Astrocyte (in vitro differentiated cells and primary cell): ENCODE measurements at places on chromosomes 5 and 9.

DNA sequence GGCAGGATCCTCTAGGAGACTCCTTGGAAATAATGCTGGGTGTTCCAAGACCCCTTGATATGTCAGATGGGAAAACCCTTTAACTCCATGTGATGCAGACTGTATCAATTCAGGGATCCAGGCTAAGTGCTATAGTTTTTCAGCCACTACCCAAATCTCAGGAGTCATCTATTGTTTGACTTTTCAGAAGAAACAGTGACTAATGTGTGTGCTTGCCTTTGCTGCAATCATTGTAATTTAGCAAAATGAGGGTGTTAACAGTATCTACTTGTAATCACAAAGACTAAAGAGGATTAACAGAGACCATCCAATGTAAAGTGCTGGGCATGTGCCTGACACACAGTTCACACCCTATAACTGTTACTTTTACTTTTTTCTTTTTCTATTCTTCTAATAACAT is 309.6 kb upstream of the RFX3 start:
- no peak overlapping the region for H3K27ac ChIP-seq
- no peaks in the 10 kb centered on the region for H3K36me3 ChIP-seq
- no peaks in the 10 kb centered on the region for H3K27me3 ChIP-seq
- H3K4me3 ChIP-seq, result no peak overlapping the region
- no peaks in the 10 kb centered on the region for H3K4me1 ChIP-seq

- no peak overlapping the region for H3K4me3 ChIP-seq
- H3K27ac ChIP-seq, result no peak overlapping the region
- H3K4me1 ChIP-seq, result no peaks in the 10 kb centered on the region
- no peaks in the 10 kb centered on the region for H3K27me3 ChIP-seq
- H3K36me3 ChIP-seq, result no peaks in the 10 kb centered on the region
Observed at GRCh38 chr5:33184367-33184766, 256.4 kb upstream of the TARS1 start.

DNA sequence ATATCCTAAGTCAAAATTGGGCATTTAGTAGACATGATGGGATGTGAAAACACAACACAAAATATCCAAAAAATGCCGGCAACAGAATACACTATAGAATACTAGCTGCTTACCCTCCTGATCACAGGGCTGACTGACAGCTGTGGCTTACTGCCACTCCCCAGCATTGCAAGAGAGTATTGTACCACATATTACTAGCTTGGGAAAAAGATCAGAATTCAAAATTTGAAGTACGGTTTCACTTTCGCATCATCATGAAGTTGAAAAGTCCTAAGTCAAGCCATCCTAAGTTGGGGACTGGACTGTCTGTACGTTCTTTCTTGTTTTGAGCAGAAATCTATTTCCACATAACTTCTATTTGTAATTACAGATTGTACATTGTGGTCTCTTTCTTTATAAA is 851.4 kb downstream of the MAT2B start:
- H3K27me3 ChIP-seq, result no peaks in the 10 kb centered on the region
- H3K4me3 ChIP-seq, result no peak overlapping the region
- no peak overlapping the region for H3K27ac ChIP-seq
- DNase-seq, result no peak

GRCh38 chr5:150389531-150390266 is 23.0 kb downstream of the CD74 start:
- no peak overlapping the region for H3K4me3 ChIP-seq
- peaks cover 4% of the 10 kb centered on the region for H3K4me1 ChIP-seq
- H3K27me3 ChIP-seq, result no peaks in the 10 kb centered on the region
- DNase-seq, result no peak
- peaks cover 36% of the 10 kb centered on the region for H3K36me3 ChIP-seq

DNA sequence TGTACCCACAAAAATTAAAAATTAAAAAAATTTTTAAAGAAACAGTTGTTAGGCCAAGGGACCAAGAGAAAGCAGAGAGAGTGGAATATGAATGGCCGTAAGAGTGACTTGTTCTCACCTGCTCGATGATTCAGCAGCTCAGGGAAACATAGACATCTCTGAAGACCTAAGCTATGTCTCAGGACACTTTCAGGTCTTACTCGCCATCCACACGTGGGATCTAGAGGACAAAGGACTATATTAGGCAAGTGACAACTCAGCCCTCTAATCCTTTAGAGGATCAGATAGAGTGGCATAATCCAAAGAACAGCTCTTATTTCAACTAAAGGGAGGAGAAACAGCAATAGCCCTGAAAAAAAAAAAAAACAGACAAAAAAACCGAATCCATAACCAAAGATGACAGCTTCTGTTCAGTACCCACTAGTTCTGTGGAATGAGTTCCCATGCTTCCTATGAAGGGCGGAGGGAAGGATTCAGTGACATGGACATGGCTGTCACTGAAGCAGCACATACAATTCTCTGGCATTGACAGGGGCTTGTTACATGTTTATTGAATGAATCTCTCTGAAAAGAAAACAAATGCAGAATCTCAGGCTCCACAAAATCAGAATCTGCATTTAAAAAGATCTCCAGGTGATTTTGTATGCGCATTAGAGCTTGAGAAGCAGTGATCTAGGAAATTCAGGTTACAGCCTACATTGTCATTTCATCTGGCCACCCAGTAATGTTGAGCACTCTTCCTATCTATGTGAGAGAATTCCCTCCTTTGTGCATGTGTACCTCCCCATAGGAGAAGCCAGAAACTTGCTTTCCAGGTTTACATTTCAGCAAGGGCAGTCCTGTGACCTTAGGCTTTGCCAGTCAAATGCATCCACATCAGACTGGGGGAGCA is 96.0 kb downstream of the KIAA1958 start:
- no peaks in the 10 kb centered on the region for H3K27me3 ChIP-seq
- no peaks in the 10 kb centered on the region for H3K36me3 ChIP-seq
- no peak overlapping the region for H3K27ac ChIP-seq
- DNase-seq, result no peak

DNA sequence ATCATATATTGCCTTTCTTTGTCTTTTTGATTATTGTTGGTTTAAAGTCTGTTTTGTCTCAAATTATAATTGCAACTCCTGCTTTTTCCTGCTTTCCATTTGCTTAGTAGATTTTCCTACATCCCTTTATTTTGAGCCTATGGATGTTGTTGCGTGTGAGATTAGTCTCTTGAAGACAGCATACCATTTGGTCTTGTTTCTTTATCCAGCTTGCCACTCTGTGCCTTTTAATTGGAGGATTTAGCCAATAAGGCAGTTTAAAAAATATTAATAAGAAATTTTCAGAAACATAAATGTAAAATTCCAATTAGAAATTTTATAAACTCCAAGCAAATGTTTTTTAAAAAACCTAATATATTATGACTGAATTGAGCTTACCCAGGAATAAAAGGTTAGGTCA is 24.0 kb downstream of the BTNL8 start:
- no peak overlapping the region for H3K4me3 ChIP-seq
- DNase-seq, result no peak
- H3K36me3 ChIP-seq, result no peaks in the 10 kb centered on the region
- H3K4me1 ChIP-seq, result no peaks in the 10 kb centered on the region
- H3K27me3 ChIP-seq, result no peaks in the 10 kb centered on the region
- no peak overlapping the region for H3K27ac ChIP-seq

DNA sequence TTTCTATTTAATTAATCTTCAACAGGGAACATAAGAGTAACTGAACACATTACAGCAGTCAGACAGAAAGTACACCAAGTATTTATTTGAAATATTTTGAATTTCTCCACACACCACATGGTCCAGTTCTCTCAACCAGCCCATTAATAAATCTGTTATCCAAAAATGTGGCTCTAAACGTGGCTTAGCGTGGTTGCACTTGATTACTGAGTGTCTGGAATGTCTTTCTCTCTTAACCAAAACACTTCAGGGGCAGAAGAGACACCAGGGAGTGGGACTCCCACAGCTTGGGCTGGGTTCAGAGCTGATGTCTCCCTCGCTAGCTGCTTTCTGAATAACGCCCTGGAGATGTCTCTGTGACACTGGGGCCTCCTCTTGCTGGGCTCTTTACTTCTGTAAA is 52.6 kb upstream of the FANCC start:
- no peak overlapping the region for H3K4me3 ChIP-seq
- H3K27ac ChIP-seq, result no peak overlapping the region
- no peaks in the 10 kb centered on the region for H3K36me3 ChIP-seq
- no peaks in the 10 kb centered on the region for H3K4me1 ChIP-seq

DNA sequence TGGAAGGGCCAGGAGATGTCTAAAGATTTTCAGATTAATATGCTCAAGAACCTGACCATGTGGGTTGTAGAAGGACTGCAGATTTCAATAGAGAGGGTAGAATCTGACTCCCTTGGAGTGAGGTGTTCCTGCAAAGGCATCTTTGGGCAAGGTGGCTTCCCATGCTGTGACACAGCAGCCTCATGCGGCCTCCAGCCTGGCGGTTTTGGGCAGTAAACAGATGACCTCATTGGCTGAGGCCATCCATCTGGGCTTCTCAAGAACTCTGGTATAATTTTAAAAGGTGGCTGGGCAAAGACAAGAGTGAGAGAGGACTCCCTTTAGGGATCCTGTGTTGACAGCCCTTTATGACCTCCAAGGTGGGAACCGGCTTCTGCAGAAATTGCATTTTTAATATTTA is 90.3 kb upstream of the ERCC6L2 start:
- no peak overlapping the region for H3K27ac ChIP-seq
- H3K27me3 ChIP-seq, result peaks cover 26% of the 10 kb centered on the region
- H3K4me3 ChIP-seq, result no peak overlapping the region
- DNase-seq, result no peak
- H3K36me3 ChIP-seq, result no peaks in the 10 kb centered on the region

DNA sequence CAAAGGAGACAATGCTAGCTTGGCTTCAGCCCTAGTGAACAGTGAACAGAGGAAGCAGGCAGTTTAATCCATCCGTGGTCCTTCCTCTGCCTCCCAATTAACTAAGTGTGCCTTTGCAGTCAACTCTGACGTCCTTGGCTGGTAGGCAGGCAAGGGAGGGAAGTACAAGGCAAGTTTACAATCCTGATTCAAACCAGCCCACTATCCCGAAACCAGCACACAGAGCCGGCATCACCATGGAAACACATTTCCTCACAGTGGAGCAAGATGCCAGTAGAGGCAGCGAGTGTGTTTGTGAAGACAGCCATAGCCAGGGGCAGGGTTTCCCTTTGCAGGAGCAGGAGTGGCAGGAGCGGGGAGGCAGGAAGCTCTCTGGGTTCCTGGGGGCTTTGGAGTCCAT is 73.9 kb downstream of the GOLPH3 start:
- no peak for DNase-seq
- H3K36me3 ChIP-seq, result peaks cover 56% of the 10 kb centered on the region
- H3K4me1 ChIP-seq, result no peaks in the 10 kb centered on the region
- no peaks in the 10 kb centered on the region for H3K27me3 ChIP-seq

GRCh38 chr5:12848709-12849108 is 944.5 kb upstream of the CTNND2 start:
- H3K27me3 ChIP-seq, result no peaks in the 10 kb centered on the region
- no peaks in the 10 kb centered on the region for H3K4me1 ChIP-seq
- no peak for DNase-seq
- no peak overlapping the region for H3K27ac ChIP-seq
- no peaks in the 10 kb centered on the region for H3K36me3 ChIP-seq
- no peak overlapping the region for H3K4me3 ChIP-seq

DNA sequence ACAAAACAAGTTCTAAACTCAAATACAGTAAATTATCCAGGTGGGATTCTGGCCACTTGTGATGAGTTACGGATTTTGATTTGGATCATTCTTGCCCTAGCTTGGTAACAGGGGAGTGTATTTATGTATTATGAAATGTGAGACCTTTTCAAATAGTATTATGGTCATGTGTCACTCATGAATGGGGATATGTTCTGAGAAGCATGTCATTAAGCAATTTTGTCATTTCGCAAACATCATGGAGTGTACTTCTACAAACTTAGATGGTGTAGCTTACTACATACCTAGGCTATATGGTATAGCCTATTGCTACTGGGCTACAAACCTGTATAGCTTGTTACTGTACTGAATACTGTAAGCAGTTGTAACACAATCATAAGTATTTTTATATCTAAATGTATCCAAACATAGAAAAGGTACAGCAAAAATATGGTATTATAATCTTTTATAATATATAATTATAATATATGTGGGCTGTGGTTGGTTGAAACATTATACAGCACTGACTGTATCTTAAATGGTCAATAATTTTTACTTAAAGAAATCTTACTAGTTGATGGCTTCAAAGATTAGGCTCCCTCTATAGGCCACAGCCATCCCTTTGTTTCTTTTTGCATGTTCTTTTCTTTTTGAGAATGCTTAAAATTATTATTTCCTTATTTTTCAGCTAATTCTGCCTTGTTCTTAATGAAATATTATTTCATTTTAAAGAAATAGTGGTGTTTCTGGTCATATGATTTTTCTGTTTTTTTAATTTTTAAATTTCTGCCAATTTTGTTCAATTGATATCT is 128.4 kb downstream of the MAST4 start:
- H3K4me1 ChIP-seq, result no peaks in the 10 kb centered on the region
- DNase-seq, result no peak
- H3K4me3 ChIP-seq, result no peak overlapping the region
- no peaks in the 10 kb centered on the region for H3K27me3 ChIP-seq

GRCh38 chr5:31809050-31809870 is 170.3 kb downstream of the PDZD2 start:
- H3K4me3 ChIP-seq, result peak overlapping the region; percentile 11
- peaks cover 7% of the 10 kb centered on the region for H3K4me1 ChIP-seq
- no peaks in the 10 kb centered on the region for H3K36me3 ChIP-seq
- peaks cover 9% of the 10 kb centered on the region for H3K27me3 ChIP-seq
- no peak overlapping the region for H3K27ac ChIP-seq

DNA sequence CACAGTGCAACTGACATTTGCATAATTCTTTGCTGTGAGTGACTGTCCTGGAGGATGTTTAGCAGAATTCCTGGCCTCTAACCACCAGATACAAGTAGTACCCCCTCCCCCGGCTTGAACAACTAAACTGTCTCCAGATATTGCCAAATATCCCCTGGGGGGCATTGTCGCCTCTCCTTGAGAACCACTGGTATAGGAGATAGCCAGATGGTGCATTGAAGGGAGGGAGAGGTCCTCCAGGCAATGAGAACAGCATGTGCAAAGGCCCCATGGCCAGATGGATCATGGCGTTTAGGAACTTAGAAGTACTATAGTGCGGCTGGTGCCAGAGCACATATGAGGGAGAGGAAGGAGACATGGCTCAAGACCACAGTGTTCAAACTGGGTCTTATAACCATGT is 18.9 kb upstream of the ORM1 start:
- DNase-seq, result no peak
- no peak overlapping the region for H3K27ac ChIP-seq
- H3K4me1 ChIP-seq, result no peaks in the 10 kb centered on the region
- H3K27me3 ChIP-seq, result no peaks in the 10 kb centered on the region
- H3K36me3 ChIP-seq, result peaks cover 2% of the 10 kb centered on the region

DNA sequence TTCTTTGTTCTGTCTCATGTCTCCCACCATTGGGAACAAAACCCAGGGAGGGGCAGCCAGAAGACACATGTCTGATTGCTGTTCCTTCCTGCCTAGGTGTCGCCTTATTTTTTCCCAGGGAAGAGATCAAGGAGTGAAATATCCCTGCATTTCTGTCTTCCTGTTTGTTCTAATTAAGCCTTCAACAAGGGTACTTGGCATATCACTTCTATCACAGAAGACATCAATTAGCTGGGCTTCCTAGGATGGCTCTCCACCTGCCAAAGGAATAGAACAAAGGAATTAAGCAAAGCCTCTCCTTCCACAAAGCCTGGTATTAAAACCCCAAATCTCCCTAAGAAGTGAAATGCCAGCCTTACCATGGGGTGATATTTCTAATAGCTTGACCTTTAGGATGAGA is 299.5 kb upstream of the CD180 start:
- no peak overlapping the region for H3K27ac ChIP-seq
- H3K36me3 ChIP-seq, result no peaks in the 10 kb centered on the region
- H3K4me3 ChIP-seq, result no peak overlapping the region
- H3K4me1 ChIP-seq, result no peaks in the 10 kb centered on the region
- no peaks in the 10 kb centered on the region for H3K27me3 ChIP-seq

- H3K27me3 ChIP-seq, result no peaks in the 10 kb centered on the region
- H3K27ac ChIP-seq, result no peak overlapping the region
- H3K4me3 ChIP-seq, result no peak overlapping the region
- DNase-seq, result no peak
- H3K36me3 ChIP-seq, result no peaks in the 10 kb centered on the region
- no peaks in the 10 kb centered on the region for H3K4me1 ChIP-seq
Observed at GRCh38 chr9:5478206-5478605, 27.9 kb downstream of the CD274 start.
